ENCODE measurements at places on chromosomes 7 and 10. TPM values are rescaled to one million over a fixed set of nuclear protein-coding genes. Genes with fewer than 3 reads are reported as not detected.

The ACSM6 gene
- not detected for total RNA-seq

The DNAJC12 gene
- 3.7 TPM for total RNA-seq

The ADAM12 gene
- total RNA-seq, result 8.4 TPM

The KNDC1 gene
- 0.19 TPM for total RNA-seq

The NPC1L1 gene
- 0.32 TPM for total RNA-seq

The OR13A1 gene
- not detected for total RNA-seq

The UPF2 gene
- total RNA-seq, result 52.4 TPM

The SLC18A3 gene
- not detected for total RNA-seq

The TMUB1 gene
- 78.4 TPM for total RNA-seq

All from activated T-helper 17 cell treated with anti-CD3 and anti-CD28 coated beads, Interleukin-2, amount 50 U/mL, for 72 hours (primary cell).